ENCODE measurements at places on chromosomes 16 and 17.

DNA sequence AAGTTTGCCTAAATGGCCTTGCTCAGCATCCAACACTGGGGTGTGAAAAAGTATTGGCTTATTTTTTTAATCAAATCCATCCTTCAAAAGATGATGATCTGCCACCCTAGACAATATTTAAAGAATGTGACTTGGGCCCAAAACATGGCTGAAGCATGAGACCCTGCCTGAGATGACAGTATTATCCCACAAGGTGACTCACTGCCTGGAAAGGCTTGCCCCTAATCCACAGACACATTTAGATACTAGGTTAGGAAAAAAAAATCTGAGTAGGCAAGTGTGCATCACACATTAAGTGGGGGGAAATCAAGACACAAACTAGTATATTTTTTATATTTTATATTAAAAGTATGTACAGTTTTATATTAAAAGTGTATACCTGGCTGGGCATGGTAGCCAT, 38.4 kb downstream of the TOM1L2 start:
- no peak for DNase-seq

- DNase-seq, result no peak
These were observed 23.4 kb downstream of the HAPSTR1 start for GRCh38 chr16:9114842-9115241.

- peak; percentile 81 for DNase-seq
These were observed 13.1 kb downstream of the TBC1D24 start for GRCh38 chr16:2487903-2488531.

GRCh38 chr16:55911616-55912015, 36.4 kb upstream of the CES5A start:
- DNase-seq, result no peak

- DNase-seq, result no peak
These were observed 40.7 kb upstream of the SLC38A10 start for GRCh38 chr17:81335773-81336157.
